Stimulated activated CD8-positive, alpha-beta memory T cell treated with anti-CD3 and anti-CD28 coated beads, Interleukin-2, amount 100 ng/mL, for 1 hour (primary cell): ENCODE measurements at places on chromosomes 11 and 22.
A peak's percentile ranks its signal among the peaks of the same experiment; 100 is the strongest.

DNA sequence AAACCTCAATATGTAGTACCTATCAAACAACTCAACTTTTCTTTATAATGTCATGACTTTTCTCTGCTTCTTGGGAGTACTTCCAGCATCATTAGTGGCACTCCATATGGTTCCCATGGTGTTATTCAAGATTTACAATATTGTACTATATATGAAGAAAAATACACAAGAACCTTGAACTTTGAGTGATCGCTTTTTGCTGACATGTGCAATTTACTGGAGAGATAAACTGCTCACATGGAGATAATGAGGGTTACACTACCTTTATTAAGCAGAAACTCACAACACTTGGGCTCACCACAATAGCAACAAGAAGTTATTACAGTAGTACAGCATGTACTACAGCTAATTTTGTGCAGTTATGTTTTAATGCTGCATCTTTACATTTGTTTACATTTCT lies 388.2 kb downstream of the DLG2 start:
- no peak for DNase-seq

- DNase-seq: no peak
Observed at GRCh38 chr11:113880971-113881370, 5.6 kb upstream of the USP28 start.

GRCh38 chr11:107598225-107599139 lies 7.5 kb downstream of the ELMOD1 start:
- no peak for DNase-seq

- no peak for DNase-seq
Observed at GRCh38 chr11:1744891-1745700, 5.3 kb downstream of the IFITM10 start.

DNA sequence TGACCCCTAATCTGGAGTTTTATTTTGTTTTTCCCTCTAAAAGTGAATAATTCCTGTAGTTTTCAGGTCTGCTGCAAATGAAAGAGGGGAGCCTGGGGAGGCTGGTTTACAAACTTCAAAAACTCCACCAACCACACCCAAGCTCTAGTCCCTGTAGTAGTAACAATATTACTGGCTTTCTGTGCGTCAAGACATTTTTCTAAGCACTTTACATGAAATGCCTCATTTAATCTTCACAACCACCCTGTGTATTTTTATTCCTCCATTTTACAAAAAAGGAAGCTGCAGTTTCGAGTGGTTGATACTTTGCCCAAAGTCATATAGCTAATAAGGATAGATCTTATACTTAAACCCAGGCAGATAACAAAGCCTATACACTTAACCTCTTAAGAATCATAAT lies 23.5 kb downstream of the CTNND1 start:
- DNase-seq: no peak

- DNase-seq: no peak
Observed at GRCh38 chr11:45167283-45167682, 20.8 kb downstream of the PRDM11 start.

DNA sequence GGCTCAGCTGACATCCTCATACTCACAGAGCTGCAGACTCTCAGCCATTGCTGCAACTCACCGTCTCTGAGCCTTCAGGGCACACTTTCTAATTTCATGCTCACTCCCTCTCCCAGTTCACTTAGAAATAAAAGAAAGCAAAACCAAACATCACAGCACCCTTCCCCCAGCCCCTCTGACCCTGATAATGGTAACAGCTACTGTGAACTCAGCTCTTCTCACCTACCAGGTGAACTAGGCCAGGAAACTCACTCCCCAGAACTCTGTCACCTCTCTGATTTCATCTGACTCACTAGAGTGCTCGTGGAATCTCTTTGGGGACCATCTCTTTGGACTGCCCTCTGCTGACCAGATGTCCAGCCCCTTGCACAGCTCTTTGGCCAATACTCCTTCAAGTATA lies 14.5 kb upstream of the PARVA start:
- DNase-seq: no peak

DNA sequence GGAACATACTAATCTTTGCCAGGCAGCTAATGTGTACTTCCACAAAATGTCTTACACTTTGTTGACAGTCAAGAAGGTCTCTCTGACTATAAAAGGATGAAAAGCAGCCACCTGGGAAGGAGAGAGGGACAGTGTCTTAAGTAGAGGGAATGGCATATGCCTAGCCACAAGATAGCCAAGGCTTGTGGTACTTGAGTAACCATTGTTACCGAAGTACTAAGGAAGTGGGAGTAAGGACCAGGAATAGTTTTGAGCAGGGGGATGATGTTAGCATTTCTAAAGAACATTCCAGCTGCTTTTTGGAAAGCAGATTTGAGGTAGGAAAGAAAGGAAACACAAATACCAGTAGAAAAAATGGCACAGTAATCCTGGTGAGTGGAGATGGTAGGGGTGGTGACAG lies 3.4 kb downstream of the TMEM126A start:
- DNase-seq: no peak

DNA sequence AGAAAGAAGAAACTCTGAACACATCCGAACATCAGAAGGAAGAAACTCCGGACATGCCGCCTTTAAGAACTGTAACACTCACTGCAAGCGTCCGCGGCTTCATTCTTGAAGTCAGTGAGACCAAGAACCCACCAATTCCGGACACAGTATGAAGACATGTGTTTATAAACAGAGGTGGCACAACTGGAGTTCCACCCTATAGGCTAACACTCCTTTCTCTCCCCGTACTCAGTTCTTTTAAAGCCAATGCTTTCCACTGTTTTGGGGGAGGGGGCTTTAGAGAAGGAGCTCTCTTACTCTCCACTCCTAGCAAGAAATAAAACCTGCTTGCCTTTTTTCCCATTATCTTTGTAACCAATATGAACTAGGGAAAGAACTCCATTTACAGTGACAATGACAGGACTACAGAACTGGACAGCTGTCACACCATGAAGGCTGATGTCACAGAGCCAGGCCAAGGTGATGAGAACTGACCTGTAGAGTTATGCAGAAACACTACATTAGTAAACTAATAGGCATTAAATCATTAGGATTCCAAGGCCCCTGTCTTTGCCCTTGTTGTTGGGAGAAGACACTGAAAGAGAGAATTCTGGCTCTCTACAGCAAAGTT lies 733 bp downstream of the TRIM5 start:
- no peak for DNase-seq

GRCh38 chr11:123460012-123460700 lies 30.1 kb downstream of the GRAMD1B start:
- no peak for DNase-seq

DNA sequence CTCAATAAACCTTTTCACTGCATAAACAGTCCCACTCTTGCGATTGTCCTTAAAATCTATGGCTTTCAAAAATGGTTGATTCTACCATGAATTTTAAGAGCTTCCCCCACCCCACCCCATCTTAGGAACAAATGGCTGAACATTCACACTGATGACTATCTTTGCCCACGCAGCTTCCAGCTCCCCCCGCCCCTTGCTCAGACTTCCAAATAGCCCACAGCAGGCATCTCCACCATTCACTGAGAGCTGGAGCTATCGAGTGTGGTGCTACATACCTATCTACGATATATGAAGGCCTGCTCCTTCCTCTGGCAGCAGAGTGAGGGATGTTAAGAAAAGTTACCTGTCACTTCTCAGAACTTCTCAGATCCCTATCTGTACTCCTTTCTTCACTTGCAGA lies 26.7 kb downstream of the EIF3F start:
- no peak for DNase-seq

DNA sequence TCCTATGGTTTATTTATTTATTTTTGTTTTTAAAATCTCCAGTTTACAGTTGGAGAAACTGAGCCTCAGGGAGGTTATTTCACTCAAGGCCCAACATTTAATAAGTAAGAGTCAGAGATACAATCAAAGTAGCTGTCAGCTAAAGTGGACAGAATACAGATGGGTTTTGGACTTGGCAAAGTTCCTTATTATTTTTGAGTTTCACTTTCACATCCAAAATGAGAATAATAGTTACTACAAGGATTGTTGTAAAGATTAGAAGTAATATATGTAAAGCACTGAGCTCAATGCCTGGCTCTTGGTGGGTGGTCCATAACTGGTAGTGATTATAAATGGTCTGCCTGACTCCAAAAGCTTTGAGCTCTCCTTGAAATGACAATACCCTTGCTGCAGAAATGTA lies 87.5 kb upstream of the SESN3 start:
- DNase-seq: no peak

DNA sequence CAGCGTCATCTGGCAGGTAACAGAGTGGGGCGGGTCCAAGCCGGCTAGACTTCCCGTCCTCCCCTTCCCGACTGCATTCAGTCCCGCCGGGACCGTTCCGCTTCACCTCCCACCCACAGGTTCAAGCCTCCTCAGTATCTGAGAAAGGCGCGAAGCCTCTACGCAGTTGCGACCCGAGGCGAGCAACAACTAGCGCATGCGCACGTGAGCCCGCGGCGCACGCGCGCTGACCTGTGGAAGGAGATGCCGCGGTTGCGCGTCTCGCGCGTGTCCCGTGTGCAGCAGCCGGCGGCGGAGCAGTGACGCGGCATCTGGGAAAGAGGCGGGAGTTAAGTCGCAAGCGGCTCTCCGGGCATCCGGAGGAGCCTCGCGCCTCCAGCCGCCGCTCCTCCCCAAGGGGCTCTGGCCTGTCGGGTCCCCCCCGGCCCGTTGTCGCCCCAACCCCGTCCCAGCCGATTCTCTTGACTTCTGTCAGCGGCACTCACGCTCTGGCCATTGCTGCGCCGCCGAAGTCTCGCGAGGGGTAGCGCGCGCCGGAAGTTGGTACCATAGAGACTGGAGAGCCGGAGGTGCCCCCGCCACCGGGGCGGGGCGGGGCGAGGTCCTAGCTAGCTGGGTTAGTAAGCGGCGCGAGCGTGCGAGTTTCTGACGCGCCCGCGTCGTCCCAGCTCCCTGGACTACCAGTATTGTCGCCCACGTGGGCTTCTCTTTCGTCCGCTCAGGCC lies at the start of gene THAP7:
TSS of gene THAP7 (minus strand) at position 518 of the 725 bp plus-strand sequence. CDS start at position 311, 207 bp downstream.
- peak; percentile 91 for DNase-seq

GRCh38 chr22:27488456-27489177 lies 312.9 kb downstream of the MN1 start:
- DNase-seq: no peak

DNA sequence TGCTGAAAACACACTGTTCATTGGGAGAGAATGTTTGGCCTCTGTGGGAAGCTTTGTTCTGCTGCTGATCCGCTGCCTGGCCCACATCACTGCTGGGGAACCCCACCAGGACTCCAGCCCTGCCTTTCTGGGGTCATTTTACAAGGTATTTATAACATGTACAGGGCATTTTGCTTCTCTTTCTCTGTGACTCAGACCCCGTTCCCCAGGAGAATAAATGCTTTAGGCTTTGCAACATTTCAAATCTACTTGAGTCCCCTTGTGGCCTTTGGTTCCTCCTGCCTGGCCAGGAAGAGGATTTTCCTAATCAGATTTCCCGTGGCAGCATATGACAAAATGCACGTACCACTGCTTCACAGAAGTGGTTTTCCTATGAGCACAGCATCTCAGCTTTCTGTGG lies 43.0 kb downstream of the BTG4 start:
- DNase-seq: no peak

GRCh38 chr11:33290319-33290718 lies 33.1 kb downstream of the HIPK3 start:
- no peak for DNase-seq

- DNase-seq: no peak
Observed at GRCh38 chr11:45880772-45881570, 4.5 kb upstream of the MAPK8IP1 start.

- no peak for DNase-seq
Observed at GRCh38 chr11:9170450-9170849, 79.1 kb upstream of the SCUBE2 start.

GRCh38 chr22:29697853-29698598 lies 21.8 kb upstream of the CABP7 start:
- no peak for DNase-seq

DNA sequence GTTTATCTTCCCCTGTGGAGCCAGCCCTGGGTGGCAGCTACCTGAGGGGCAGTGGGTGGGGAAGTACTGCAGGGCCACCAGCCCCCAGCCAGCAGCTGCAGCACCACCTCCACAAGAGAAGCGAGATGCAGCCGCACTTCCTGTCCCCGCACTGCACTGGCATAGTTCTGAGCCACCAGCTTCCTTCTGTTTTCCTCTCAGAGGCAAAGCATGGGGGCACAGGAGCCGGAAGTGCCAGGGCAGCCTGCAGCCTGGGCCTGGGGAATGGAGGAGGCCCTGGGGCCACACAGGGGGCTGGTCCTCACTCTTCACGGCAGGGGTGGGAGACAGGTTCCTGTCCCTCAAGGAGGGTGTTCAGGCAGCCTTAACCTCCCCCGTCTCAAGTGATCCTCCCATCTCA lies 11.9 kb upstream of the SH3BP1 start:
- DNase-seq: peak; percentile 45

DNA sequence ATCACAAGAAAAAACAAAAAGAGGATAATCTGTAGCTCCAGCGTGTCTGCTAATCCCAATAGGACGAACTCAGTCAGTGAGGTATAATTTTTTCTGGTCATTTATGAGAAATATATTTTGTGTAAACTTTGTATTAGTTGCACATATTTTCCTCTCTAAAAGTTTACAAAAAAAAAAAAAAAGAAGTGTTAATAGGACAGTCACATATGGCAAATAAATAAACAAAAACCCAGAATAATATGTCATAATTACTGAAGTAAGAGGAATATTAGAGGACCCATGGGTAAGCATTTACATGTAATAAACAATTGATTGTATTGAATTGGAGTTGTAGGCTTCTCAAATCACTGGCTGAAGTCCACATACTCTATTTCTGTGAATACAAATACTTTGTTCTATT lies at the start of gene OR5F1:
TSS of gene OR5F1 (minus strand) at position 101 of the 400 bp plus-strand sequence. CDS start at position 101, 0 bp downstream.
- DNase-seq: no peak

GRCh38 chr11:70502677-70503467 lies 104.5 kb downstream of the CTTN start:
- DNase-seq: no peak

DNA sequence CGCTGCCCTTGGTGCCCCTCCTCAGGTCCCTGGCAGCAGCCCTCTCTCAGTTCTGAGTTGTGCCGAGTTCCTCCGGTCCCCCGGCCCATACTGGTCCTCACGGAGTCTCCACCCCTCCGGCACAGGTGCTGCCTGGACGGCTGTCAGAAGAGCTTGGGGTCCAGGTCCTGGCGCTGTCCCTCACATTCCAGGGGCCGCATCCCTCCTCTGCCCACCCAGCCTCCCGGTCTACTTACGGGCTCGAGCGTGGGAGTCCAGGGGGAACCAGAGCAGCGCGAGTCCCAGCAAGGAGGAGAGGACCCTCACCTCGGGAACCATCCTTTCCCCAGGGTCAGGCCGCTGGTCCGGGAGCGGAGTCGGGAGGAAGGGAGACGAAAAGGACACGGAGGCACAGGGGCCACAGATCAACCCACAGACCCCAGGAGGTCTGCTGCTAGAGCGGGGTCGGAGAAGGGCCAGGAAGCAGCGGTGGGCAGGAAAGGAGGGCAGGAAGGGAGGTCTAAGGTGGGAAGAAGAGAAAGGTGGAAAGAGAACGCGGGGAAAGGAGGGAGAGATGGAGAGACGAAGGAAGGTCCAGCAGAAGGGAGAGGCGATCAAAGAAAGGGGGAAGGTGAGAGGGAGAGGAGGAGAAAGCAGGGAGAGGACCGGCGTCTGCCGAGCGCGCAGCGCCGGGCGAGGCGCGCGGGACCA lies 510 bp downstream of the CHRDL2 start:
- no peak for DNase-seq

GRCh38 chr11:1779806-1780699 lies 16.3 kb upstream of the CTSD start:
- no peak for DNase-seq
